ENCODE measurements at places on chromosomes 3 and 15. TPM values are rescaled to one million over a fixed set of nuclear protein-coding genes. Genes with fewer than 3 reads are reported as not detected.

DNA sequence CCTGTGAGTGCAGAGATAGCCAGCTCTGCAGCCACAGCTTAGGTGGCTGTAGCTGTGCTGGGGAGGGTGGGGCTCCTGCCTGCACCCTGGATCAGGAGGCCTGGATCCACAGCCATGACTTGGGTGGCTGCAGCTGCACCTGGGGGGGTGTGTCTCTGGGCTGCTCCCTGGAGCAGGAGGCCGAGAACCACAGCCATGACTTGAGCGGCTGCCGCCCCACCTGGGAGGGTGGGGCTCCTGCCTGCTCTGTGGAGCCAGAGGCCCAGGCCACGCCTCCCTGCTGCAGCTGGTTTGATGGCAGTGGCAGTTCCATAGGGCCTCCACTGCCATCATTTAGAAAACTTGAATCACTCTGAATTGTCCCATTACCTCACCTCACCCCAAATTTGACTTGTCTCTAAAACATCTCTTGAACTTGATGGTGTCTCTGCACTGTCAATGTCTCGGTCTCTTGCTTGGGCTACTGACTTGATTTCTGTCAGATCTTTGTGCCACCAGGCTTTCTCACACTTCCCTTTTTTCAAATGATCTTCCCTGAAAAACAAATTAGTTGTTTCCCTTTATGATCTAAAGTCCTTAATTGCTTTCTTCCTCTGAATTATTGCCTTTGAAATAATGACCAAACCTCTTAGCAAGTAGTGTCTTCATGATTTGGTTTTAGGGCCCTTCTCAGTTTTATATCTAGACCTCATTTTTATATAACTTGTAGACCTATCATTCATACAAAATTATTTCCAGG is 313.2 kb upstream of the MME start:
- DNase-seq = no peak

Gene SLC2A2
- 22.4 TPM for total RNA-seq

Gene ASB14
- not detected for total RNA-seq

Gene NUP210
- 12.1 TPM for total RNA-seq

DNA sequence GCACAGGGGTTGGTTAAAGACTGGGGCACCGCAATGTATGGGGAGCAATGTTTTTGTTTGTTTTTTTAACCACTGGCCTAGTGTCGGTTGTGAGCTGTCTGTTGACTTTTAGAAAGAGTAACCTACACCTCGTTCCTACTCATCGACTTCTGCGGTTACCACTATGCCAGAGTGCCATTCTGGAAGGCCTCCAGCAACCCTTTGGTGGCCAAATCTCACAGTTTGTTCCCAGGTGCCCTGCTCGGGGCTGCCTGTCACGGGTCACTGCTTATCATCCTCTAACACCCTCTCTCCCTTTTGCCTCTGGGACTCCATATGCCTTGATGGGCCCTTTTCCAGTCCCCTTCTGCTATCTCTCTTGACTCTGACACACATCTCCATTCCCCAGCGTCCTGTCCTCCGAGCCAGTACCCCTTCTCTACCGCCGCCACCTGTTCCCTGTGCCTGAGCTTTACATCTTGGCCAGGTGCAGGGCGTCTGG is 290.4 kb upstream of the C2CD4B start:
- no peak for DNase-seq

Gene IL17RB
- total RNA-seq = 13.3 TPM

DNA sequence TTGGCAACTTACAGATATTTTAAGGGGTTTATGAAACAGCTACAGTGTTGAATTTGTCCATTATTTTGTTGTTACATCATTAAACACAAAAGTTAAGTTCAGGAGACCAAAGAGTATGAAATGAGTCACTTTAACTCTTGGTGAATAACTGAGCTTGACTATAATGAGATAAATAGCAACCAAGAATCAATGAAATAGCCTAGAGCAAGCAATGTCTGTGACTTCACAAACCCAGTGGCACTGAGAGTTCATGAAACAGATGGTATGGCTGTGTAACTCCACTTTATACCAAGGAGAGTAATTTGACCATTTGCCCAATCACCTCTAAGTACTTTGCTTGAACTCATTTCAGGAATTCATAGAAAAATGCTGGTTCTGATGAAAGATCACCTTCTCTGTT is 169.6 kb upstream of the GADL1 start:
- no peak for DNase-seq

Gene LDHAL6B
- total RNA-seq = not detected

GRCh38 chr3:174270841-174271240 is 588.3 kb upstream of the NAALADL2 start:
- DNase-seq = no peak

Gene C2CD4A
- total RNA-seq = 0.17 TPM

- peak; percentile 67 for DNase-seq
Observed at GRCh38 chr3:124057420-124057819, 65.5 kb upstream of the ROPN1 start.

- DNase-seq = no peak
Observed at GRCh38 chr3:70409018-70409417, 96.6 kb upstream of the MDFIC2 start.

- no peak for DNase-seq
Observed at GRCh38 chr3:56415652-56416051, 52.6 kb downstream of the ERC2 start.

DNA sequence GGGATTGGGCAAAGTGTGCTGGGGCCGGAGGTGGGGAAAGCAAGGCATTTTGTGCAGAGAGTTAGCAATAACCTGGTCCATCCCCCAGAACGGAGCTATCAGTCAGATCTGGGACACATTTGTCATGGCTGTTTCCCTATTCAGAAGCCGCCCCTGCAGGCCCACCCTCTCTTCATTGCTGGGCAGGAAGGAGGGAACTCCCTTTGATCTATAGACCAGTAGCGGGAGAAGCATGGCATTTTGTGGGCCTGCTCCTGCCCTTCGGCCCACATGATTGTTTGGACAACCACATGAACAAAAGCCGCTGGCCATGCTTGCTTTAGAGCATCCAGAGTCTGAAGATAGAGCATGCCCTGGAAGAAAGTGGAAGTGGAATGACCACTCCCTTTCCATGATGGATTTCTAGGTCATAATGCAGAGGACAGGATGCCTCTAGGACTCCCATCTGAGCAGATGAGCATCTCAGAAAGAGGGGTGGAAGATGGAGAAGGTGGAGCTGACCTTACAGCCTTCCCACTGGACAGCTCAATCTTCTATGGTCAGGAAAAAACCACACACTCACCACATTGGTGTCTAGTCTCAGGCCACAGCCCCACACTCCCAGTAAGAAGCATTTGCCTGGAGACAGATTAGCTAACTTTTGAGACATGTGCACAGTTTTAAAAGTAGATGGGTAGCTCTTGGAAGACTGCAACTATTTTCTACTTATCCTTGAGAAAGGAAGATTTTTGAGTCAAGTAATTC is 11.9 kb upstream of the LRTM1 start:
- DNase-seq = no peak

DNA sequence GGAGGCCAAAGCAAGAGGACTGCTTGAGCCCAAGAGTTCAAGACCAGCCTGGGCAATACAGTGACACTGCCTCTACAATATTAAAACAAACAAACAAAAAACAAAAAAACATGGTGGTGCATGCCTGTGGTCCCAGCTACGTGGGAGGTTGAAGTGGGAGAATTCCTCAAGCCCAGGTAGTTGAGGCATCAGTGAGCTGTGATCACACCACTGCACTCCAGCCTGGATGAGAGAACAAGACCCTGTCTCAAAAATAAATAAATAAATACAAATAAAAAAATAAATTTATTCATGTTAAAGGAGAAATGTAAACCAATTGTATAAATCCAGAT is 200.6 kb downstream of the BCHE start:
- no peak for DNase-seq

DNA sequence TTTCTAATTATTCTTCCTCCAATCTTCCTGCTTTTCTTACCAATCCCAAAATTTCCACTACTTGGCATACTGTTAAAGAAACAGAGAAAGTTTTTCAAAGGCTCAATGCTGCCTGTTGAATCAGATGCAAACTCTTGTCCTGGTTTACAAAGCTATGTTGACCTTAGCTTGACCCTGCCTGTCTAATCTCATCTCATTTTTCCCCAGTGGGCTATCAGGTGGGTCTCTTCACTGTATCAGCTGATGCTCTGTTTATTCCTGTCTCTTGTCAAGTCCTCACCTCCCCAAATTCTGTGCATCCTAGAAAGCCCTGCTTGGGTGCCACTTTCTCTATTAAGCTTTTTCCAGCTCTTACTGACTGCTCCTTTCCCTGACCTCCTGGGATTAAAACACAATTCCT is 18.2 kb downstream of the NFKBIZ start:
- DNase-seq = no peak

DNA sequence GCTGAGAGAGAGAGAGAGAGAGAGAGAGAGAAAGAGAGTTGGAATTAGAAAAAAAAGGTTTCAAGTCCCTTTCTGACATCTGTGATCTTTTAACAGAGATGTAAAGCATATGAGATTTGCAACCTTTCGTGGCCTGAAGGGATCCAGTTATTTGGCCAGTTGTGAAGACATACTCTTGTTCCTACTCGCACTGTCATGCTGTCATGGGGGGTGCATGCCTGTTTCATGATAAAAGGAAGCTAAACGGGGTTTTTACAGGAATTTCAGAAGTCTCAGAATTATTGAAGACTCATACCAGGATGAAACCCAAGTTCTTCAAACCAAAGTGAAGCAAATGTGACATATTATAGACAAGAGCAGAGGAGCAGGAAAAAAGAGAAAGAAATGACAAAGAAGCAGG is 342.0 kb downstream of the RORA start:
- no peak for DNase-seq

Gene GPR149
- total RNA-seq = not detected

GRCh38 chr3:161796780-161797179 is 300.2 kb downstream of the OTOL1 start:
- no peak for DNase-seq

Gene CD80
- total RNA-seq = 0.46 TPM

- no peak for DNase-seq
Observed at GRCh38 chr15:63986751-63987341, 59.4 kb downstream of the DAPK2 start.

DNA sequence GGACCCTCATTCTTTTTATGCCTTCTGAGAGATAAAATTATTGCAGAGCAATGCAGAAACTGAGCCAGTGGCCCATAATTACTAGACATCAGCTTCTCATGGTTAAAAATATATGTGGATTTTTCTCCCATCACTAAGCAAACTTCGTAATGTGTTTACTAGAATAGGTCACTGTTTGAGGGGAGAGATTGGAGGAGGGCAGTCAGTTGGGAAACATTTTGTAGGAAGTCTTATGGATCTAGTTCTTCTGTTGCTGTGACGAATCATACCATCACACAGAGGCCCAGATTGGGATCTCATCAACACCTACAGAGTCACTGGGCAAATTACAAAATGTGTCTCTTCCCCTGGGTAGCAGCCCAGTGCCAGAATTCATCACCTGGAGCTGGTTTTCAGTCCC is 81.4 kb downstream of the PDE8A start:
- DNase-seq = no peak

Gene AMIGO3
- total RNA-seq = 0.43 TPM

DNA sequence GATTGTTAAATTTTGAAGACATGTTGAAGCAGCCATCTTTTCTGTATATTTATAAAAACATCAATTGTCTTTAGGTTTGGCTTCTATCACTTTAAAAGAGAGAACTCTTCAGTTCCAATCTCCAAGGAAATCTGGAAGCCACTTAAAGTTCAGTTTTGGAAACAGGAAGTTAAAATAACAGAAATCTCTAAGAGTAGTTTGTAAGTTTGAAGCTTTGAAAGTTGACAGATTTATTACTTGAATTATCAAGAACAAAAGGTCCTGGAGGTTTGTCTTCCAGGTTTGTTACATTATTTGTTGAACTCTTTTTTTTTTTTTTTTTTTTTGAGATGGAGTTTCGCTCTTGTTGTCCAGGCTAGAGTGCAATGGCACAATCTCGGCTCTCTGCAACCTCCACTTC is 30.0 kb downstream of the RNF111 start:
- DNase-seq = no peak

DNA sequence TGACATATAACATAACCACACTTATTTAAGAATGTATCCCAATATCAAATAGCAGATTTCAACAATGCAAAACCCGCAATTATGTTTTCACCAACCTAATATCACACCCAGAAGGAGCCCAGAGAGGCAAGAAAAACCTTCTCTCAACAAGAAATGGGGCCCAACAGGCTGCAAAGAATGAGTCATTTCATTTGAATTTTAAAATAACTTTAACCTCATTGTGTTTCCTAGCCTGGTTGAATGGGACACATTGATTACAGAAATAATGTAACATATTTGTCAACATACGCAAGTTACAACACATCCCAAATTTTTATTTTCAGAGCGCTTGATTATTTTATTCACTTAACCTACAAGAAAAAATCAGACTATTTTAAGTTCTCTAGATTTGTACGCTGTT is 365.1 kb upstream of the SLCO3A1 start:
- no peak for DNase-seq

GRCh38 chr3:72664184-72664975 is 183.9 kb downstream of the SHQ1 start:
- DNase-seq = no peak

DNA sequence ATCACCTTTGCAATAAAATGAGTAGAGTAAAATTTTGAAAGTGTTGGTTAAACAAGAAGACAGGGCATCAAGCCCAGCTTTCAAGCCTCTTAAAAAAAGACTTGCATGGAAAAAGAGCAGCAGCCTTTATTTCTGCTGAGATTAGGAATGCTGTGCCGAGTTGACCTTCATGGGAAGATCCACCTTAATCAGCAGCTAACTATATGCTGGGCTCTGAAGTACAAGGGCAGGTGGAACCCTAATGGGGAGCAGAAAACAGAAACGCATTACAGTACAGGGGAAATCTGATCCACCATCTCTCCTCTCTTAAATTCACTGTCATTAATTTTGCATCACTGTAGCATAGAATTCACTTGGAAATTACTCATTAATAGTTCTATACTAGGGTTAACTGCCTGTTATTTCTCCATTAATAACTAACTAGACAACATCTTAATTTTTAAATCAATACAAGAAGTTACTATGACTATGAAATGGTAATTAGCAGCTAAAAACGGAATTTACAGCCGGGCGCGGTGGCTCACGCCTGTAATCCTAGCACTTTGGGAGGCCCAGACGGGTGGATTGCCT is 133.6 kb downstream of the GHSR start:
- no peak for DNase-seq

DNA sequence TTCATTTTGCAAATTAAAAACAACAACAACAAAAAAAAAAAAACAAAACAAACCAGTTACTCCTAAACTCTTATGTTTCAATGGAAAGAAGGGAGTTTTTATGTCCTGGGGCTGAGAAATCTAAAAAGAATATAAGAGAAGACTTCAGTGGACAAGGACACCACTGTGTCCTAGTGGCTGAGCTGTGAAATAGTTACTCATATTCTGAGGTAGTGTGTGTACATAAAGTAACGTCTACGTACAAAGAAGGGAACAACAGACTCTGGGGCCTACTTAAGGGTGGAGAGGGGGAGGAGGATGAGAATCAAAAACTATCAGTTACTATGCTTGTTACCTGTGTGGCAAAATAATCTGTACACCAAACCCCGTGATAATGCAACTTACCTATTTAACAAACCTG is 6.0 kb upstream of the TP53BP1 start:
- DNase-seq = no peak

DNA sequence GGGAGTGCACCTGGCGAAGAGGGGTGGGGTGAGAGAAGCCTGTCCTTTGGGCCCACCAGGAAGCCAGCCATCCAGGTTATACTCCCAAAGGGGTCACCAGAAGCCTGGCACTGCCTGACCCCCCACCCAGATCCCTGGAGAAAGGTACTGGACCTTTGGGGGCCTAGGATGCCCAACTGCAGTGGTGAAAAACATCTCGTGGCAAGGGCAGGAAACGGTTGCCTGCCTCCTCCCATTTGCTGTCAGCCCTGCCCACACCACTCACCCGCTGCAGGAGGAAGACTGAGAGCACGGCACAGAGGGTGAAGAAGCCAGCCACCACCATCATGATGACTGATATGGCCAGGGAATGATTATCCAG is 2.2 kb upstream of the ULK3 start:
- DNase-seq = no peak

- DNase-seq = no peak
Observed at GRCh38 chr15:94070356-94071295, 160.7 kb upstream of the MCTP2 start.

Measured in mucosa of gallbladder (tissue), 1 donor.